ENCODE measurements at places on chromosomes 3 and 15.

- DNase-seq = no peak
Observed at GRCh38 chr3:138078901-138079344, 36.5 kb downstream of the DZIP1L start.

- DNase-seq = no peak
Observed at GRCh38 chr3:89955156-89955555, 847.7 kb downstream of the EPHA3 start.

DNA sequence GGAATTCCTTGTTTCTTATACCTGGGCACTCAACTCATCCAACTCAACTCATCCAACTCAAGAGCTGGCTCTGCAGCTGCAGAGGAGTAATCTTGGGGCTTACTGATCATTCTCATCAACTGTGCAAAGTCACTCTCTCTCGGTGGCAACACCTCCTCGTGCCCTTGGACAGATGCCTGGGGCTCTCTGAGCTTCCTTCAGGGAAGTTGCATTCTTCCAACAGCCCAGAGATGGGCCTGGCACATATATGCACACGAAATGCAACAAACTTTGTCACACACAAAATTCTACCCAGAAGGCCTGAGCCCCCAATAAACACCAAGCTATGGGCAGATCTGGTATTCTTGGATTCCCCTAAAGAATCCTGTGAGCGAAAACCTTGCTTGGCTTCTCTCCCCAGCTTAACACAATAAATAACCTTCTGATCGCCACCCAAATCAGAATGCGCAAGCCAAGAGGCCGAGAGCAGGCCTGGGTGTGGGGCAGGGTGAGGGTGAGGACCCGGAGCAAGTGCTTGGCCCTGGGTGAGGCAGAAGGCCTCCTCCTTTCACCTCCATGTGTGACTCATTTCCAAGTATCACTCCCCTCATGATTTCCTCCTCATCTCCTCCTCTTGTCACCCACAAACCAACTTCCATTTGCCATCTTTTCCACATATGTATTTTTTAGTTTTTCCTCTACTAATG is 15.4 kb downstream of the TGM5 start:
- no peak for DNase-seq

- no peak for DNase-seq
Observed at GRCh38 chr3:129205109-129205832, 21.6 kb upstream of the CNBP start.

- DNase-seq = no peak
Observed at GRCh38 chr3:137641879-137642704, 122.0 kb upstream of the SOX14 start.

- no peak for DNase-seq
Observed at GRCh38 chr3:87848003-87848402, 210.8 kb downstream of the CGGBP1 start.

GRCh38 chr3:158405507-158405906 is 165.5 kb upstream of the MLF1 start:
- no peak for DNase-seq

DNA sequence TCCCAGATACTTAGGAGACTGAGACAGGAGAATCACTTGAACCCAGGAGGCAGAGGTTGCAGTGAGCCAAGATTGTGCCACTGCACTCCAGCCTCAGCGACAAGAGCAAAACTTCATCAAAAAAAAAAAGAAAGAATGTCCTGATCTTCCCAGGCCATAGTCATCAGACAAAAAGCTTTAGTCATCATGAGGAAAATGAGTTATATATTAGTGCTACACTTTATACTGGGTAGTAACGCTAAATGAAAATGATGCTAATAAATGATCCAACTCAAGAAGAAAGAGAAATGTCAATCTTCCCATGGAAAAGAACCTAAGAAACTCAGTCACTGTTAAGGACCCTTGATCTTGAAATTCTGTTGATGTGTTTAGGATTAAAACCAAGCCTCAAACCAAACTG is 26.3 kb upstream of the TRIM59 start:
- DNase-seq = no peak

GRCh38 chr3:122560680-122561079 is 3.4 kb downstream of the PARP9 start:
- DNase-seq = no peak

DNA sequence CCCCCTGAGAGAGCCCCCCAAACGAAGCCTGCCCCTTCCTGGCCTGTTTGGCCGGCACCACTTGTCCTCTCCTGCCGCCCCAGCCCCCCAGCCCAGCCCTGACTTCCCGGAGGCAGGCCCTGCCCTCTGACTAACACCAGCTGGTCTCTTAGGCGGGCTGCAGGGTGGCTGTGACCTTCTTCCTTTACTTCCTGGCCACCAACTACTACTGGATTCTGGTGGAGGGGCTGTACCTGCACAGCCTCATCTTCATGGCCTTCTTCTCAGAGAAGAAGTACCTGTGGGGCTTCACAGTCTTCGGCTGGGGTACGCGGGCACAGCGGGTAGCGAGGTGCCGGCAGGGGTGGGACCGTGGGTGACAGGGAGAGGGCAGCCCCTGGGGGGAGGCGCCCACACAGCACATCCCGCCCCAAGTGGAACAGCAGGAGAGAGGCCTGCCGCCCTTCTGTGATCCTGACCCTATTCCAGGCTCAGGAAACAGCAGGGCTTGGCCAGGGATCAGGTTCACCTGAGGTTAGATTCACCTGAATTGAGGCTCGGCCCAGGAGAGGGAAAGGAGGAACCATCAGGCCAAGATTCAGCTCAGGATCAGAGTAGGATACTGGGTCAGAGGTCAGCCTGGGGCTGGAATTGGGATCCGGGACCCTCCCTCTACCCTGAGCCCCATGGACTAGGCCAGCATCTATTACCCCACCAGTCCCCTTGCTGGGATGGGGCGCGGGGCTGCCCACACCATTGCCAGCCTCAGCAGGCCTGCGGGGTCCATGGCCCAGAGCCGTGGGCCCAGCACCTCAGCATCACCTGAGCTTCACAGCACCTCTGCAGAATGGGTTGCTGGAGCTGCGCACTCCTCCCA is 21.9 kb downstream of the PTH1R start:
- no peak for DNase-seq

- no peak for DNase-seq
Observed at GRCh38 chr15:79673416-79674123, 223.2 kb downstream of the MTHFS start.

DNA sequence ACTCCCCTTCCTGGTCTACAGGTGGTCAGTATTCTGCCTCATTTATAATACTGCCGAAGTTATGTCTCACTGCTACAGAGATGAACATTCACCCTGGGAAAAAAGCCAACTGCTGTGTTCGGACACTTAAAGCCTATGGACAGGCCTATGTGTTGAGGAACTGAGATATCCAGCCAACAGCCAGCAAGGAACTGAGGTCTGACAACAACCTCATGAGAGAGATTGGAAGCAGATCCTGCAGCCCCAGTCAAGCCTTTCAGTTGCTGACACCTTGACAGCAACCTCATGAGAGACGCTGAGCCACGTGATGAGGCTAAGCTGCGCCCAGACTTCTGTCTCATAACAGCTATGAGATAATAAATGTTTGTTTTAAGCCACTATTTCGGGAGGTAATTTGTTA is 18.2 kb upstream of the FHIT start:
- DNase-seq = no peak

- no peak for DNase-seq
Observed at GRCh38 chr15:90165659-90166489, 35.3 kb upstream of the SEMA4B start.

- DNase-seq = no peak
Observed at GRCh38 chr3:10396931-10397330, 76.0 kb upstream of the SEC13 start.

DNA sequence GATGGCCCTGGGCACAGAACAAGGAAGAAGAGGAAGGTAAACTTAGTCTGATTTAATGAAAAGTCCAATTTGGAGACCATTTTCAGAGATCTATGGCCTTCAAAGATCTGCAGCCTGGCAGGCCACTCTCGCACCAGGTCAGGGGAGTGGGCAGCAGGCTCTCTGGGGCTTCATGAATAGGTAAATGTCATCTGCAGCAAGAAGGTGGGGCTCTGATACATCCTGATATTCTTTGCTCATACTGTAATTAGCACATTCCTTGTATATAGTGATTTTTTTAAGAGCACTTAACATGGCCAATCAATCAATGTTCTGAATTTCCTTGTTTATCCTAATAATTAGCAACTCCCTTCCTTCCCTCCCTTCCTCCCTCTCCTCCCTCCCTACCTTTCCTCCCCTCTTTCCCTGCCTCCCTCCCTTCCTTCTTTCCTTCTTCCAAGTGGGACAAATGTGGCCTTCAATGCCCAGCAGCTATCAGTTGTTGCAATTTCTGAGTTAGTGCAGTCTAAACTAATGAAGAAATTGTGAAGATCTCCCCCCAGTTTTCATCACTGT is 86.0 kb upstream of the LIMD1 start:
- DNase-seq = no peak

- DNase-seq = no peak
Observed at GRCh38 chr3:4421121-4421520, 45.9 kb downstream of the SUMF1 start.

- DNase-seq = no peak
Observed at GRCh38 chr3:72887705-72888545, at the start of gene GXYLT2. TSS of gene GXYLT2 (plus strand) at chr3:72888046. CDS start at chr3:72888234, 188 bp downstream.
